ENCODE measurements at places on chromosomes 3 and 15. TPM values are rescaled to one million over a fixed set of nuclear protein-coding genes. Genes with fewer than 3 reads are reported as not detected.

Gene AADACL2
- not detected for polyA plus RNA-seq

Gene NANOGP8
- polyA plus RNA-seq, result not detected

Gene ZIC1
- not detected for polyA plus RNA-seq

Gene CACNA2D3
- polyA plus RNA-seq, result not detected

Gene CTXN2
- not detected for polyA plus RNA-seq

Gene SEMA5B
- polyA plus RNA-seq, result not detected

GRCh38 chr3:170154569-170155143 lies 26.9 kb downstream of the PHC3 start:
- no peaks in the 10 kb centered on the region for H3K27me3 ChIP-seq
- peak; percentile 20 for DNase-seq
- no peak overlapping the region for H3K4me3 ChIP-seq
- peaks cover 62% of the 10 kb centered on the region for H3K4me1 ChIP-seq
- H3K36me3 ChIP-seq, result no peaks in the 10 kb centered on the region

- H3K27me3 ChIP-seq, result no peaks in the 10 kb centered on the region
- no peaks in the 10 kb centered on the region for H3K36me3 ChIP-seq
- no peaks in the 10 kb centered on the region for H3K4me1 ChIP-seq
- H3K27ac ChIP-seq, result no peak overlapping the region
Observed at GRCh38 chr3:127961963-127962362, 46.9 kb downstream of the KBTBD12 start.

DNA sequence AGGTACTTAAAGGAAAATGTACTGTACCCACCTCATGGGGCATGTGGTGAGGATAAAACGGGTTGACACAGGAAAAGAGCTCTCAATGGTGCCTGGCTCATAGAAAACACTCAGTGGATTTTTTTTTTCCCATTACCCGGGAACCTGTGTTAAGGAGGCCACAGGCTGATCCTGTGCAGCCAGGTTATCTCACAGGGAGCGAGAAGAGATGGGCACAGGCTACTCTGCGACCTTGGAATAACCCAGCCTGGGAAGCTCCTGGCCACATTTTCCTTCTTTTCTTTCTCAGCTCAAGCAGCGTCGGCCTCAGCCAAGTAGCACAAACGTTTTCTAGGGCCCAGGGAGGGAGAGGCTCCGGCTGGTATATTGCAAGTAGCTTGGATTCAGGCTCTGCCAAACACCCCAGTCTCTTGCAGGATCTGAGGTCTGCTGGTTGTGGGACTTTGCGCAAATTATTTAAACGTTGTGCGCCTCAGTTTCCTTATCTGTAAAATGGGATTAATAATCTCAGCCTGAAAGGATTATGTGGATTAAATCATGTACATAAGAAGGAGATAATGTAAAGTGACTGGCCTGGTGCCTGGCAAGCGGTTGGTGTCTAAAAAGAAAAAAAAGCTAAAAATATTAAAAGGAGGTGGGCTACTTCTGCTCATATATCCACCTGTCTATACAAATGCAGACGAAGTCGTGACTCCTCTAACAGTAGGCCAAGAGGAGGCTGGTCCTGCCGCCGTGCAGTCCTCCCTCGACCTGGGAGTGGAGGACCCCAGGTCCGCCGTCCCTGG lies 2.2 kb downstream of the FURIN start:
- H3K27ac ChIP-seq, result peak overlapping the region; percentile 68
- peak overlapping the region; percentile 57 for H3K4me3 ChIP-seq
- H3K27me3 ChIP-seq, result no peaks in the 10 kb centered on the region
- DNase-seq, result peak; percentile 26

GRCh38 chr3:149233323-149233722 lies 11.7 kb upstream of the CP start:
- H3K27me3 ChIP-seq, result no peaks in the 10 kb centered on the region
- no peak overlapping the region for H3K27ac ChIP-seq
- H3K4me1 ChIP-seq, result no peaks in the 10 kb centered on the region
- no peaks in the 10 kb centered on the region for H3K36me3 ChIP-seq
- H3K4me3 ChIP-seq, result no peak overlapping the region

DNA sequence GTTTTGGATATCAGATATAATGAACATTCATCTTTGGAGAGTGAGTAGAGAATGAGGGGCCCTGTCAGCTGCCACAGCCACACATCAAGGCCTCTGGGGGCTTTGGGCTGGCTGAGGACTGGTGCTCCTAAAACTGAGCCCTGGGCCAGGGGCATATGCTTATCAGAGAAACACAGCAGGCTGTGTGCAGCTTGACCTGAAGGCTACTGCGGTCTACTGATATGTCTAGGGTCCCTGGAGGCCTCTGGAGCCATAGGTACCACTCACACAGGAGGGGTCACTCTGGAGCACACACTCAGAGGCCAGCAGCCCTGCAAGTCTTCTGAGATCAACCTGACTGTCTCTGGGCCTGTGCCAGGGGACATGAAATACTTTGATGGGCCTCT lies 7.6 kb downstream of the TF start:
- no peaks in the 10 kb centered on the region for H3K36me3 ChIP-seq
- no peaks in the 10 kb centered on the region for H3K4me1 ChIP-seq
- no peaks in the 10 kb centered on the region for H3K27me3 ChIP-seq
- H3K27ac ChIP-seq, result no peak overlapping the region
- DNase-seq, result no peak

DNA sequence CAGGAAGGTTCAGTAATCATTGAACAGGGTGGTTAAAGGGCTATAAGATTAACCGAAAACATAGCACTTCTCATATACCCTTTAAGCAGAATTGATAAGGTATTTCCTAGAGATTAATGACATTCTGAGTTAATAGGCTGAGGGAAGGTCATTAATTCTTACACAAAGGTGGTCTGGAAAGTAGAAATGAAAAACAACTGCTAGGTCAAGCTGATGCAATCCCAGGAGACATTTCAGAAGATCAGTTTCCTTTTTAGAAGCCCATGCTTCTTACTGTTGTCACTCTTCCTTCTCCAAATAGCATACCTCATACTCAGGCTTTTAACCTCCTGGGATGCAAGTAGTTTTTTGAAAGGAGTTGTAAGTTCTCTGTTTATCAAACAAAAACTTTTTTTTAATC lies 8.8 kb downstream of the FILIP1L start:
- H3K4me3 ChIP-seq, result no peak overlapping the region
- DNase-seq, result no peak
- no peaks in the 10 kb centered on the region for H3K27me3 ChIP-seq
- H3K36me3 ChIP-seq, result no peaks in the 10 kb centered on the region
- H3K27ac ChIP-seq, result no peak overlapping the region
- H3K4me1 ChIP-seq, result no peaks in the 10 kb centered on the region

DNA sequence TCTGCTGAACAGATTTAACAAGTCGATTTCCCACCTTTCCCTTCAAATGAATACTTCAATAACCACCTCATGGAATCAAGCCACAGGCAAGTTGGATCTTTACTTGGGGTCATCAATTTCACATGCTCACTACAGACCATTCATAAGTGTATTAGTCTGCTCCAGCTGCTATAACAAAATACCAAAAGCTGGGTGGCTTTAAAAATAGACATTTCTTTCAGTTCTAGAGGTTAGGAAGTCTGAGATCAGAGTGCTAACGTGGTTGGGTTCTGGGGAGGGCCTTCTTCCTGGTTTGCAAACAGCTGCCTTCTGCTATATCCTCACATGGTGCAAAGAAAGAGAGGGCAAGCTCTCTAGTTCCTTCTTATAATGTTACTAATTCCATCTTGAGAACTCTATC lies 5.1 kb downstream of the GPR176 start:
- no peak overlapping the region for H3K4me3 ChIP-seq
- H3K36me3 ChIP-seq, result no peaks in the 10 kb centered on the region
- no peak overlapping the region for H3K27ac ChIP-seq
- DNase-seq, result no peak
- H3K27me3 ChIP-seq, result peaks cover 20% of the 10 kb centered on the region

GRCh38 chr3:125045965-125046364 lies 9.8 kb downstream of the HEG1 start:
- DNase-seq, result no peak
- H3K27ac ChIP-seq, result no peak overlapping the region
- peaks cover 18% of the 10 kb centered on the region for H3K4me1 ChIP-seq
- no peak overlapping the region for H3K4me3 ChIP-seq

GRCh38 chr3:183288117-183288516 lies 35.1 kb downstream of the B3GNT5 start:
- DNase-seq, result no peak
- no peak overlapping the region for H3K27ac ChIP-seq
- no peaks in the 10 kb centered on the region for H3K36me3 ChIP-seq
- no peaks in the 10 kb centered on the region for H3K27me3 ChIP-seq
- no peak overlapping the region for H3K4me3 ChIP-seq
- peaks cover 20% of the 10 kb centered on the region for H3K4me1 ChIP-seq

DNA sequence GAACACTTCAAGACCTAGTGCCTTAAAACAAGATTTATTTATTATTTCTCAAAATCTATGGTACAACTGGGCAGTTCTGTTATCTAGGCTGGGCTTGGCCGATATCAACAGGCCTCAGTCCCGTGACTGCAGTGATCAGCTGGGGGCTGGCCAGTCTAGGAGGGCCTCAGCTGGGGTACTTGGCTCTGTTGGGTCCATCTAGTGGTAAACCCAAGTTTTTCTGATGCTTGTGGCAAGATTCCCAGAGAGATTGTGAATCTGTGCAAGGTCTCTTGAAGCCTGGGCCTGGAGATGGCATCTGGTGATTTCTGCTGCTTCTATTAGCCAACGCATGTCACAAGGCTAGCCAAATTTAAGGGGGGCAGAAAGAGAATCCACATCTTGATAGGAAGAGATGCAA lies 482.4 kb upstream of the SGO1 start:
- no peak overlapping the region for H3K27ac ChIP-seq
- DNase-seq, result no peak
- H3K4me1 ChIP-seq, result no peaks in the 10 kb centered on the region
- no peaks in the 10 kb centered on the region for H3K36me3 ChIP-seq
